ENCODE measurements at places on chromosomes 2 and 18.
A peak's percentile ranks its signal among the peaks of the same experiment; 100 is the strongest.

DNA sequence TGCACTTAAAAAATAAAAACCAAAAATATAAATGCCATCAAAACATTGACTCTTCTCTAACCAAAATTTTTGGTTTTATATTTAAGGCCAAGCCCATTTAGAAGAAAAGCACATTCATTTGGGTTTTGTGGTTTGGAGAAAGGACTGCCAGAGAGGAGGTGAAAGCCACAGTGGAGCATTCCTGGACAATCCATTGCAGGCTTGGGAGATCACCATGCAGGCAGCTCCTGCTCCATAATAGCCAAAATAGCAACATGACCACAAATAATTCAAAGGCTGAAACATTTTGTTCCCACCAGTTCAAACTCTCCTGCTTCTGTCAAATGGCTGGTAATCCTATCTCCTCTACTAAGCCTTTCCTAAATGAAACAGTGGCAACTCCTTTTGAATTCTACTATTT, 73.5 kb downstream of the GALNT3 start:
- DNase-seq: no peak

DNA sequence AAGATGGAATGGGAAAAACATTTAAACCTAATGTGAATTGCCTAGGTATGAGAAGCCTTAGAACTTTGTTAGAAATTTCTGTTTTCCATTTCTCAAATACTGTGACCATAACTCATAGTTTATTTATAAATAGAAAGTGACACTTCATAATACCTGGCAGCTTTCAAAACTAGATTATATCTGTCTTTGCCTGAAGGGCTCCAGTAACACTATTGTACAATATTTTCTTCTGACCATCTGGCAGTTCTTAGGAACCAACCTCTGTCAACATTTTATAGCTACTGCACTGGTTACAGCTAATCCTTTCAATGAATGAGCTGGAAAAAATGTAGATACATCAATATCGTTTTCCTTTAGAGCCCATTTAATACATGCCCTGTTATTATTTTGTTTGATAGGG, 237.4 kb downstream of the CAMKMT start:
- no peak for DNase-seq

GRCh38 chr2:31384771-31385276, 29.7 kb downstream of the XDH start:
- DNase-seq: no peak

- DNase-seq: no peak
These were observed 36.9 kb downstream of the MBP start for GRCh38 chr18:77095391-77096371.

DNA sequence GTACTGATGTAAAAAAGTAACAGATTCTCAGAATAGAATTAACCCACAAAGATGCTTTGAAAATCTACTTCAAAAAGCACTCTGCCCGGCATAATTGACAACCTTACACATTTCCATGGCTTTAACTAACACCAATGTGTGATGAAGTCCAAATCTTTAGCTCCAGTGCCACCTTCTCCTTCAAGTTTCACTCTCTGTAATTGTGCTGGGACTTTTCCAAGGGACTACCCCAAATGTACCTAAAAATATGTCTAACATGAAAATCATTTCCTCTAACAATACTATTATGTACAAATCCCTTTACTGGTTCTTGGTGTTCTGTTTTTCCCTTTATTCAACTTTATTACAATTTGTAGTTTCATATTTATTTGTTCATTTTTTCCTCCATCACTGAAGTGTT, 20.6 kb upstream of the UBE2E3 start:
- DNase-seq: no peak

GRCh38 chr2:154408786-154409185, 289.7 kb upstream of the KCNJ3 start:
- DNase-seq: no peak

DNA sequence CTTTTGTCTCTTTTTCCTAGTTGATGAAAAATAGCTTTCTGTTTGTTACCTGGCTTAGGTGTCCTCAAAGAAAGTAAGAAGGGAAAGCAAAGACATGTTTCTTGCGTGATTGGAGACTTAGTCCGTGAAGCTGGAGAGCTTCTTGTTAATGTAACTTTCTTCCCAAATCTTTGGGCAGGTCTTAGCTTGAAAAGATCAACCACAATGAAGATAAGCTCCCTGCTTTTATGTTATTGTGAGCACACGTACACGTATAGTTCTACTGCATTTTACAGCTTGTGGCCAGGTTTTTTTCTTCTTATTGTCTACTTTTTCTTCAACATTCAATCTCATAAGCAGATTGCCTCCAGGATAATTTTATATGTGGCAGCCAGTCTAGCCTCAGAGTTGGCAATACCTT, 99.8 kb downstream of the DIS3L2 start:
- no peak for DNase-seq

DNA sequence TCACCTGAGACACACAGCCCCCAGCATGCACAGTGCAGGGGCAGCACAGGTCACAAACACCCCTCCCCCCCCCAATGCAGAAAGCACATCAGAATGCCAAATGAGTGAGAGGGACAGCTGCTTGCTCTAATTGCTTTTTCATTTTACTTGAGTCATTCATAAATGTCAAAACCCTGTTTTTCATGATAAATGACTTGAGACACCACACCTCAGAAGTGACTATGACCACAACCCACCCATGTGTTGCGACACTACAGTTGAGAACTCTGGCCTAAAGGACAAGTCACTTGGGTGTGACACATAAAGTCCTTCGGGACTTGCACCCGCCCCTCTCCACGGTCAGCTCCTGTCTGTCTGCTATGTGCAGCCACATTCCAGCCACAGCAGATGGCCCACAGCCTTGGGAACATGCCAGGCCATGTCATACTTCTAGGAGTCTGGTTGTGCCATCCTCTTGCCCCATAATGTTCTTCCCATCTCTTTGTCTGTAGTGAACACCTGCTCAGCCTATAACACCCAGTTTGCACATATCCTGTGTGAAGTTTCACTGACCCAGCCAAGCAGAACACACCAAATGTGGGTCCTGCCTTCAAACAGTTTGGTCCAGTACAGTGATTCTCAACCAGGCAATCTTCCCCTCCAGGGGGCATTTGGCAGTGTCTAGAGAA, 30.2 kb upstream of the RIOK3 start:
- no peak for DNase-seq

DNA sequence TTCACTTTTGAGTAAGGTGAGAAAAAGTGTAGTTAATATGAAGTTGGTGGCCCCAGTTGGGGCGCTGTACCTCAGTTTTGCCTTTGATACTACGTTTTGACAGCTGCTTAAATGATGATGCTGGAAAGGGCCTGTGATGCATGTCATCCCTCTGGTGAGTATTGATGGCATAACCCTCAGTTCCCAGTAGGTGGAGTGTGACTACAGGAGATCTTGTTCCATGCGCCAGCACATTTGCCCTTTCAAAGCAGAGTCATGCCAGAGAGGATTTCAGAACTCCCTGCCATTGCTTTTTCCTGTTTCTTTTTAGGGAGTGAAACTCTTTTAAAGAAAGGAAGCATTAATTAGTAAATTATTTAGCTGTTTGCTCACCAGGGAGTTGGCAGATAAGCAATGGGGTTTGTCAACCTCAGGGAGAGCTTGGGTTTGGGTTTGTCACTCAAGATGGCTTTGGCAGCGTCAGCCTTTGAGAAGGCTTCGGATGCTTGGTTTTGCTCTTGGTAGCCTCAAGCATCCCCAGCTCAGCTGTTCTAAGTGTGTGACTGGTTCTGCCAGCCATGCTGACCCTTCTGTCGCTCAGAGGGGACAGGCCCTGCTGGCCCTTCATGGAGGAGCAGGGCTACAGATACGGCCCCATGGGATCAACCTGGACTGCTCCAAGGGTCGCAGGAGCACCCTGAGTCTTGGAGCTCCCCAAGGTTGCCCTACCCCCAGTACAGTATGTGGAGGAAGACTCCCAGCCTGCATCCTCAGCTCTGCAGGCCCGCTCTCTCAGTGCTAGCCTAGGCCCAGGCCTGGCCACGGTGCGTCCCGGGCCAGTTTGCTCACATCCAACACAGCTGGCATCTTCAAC, 29.1 kb downstream of the ARMC9 start:
- peak; percentile 13 for DNase-seq

- no peak for DNase-seq
These were observed 182.2 kb downstream of the FIGN start for GRCh38 chr2:163553601-163554000.

DNA sequence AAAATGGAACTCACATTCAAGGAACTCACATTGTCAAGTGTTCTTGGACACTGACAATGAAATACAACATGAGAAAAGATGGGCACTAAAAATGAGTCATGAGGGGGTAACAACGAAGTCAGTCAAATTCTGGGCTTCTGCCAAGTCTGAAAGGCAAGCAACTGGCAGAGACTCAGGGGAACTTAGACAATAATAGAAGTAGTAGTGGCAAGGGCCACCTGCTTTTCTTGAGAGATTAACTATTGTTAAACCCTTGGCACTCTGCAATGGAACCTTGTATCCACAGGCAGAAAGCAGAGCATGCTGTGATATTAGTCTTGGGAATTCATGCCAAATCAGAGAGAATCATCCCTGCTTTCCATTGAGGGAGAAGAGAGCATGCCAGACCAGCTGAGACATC, 382.6 kb upstream of the CDH2 start:
- no peak for DNase-seq

DNA sequence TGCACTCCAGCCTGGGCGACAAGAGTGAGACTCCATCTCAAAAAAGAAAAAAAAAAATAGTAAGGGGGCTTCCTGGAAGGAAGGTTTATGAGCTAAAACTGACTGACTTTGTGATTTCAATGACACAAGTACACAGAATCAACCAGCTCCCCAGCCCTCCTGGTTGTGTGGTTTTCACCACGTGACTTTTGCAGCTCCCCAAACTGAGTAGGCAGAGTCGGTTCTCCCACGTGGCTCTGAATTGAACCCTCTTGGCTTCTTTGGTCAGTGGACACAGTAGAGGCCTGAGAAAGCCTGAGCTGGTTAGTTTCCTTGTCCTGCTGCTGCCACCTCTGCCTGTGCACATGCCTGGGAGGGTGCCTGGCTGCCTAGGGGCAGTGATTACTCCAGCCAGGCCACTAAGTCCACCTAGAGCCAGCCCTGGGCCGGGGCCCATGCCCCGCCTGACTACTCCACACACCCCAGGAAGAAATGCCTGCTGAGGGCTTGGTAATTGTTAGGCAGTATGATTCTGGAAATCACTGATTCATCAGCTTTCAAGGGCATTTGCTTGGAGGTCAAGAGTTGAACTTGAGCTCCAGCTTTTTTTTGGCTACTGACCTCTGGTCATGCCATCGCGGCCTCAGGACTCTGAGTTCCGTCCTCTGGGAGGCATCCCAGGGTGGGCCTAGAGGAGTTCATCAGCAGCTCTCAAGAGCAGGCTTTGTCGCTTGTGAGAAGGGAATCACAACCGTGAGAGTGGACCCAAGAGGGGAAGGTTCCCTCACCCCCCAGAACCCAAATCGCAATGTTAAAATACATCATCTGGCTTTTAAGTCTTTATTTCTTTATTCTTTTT, 431.9 kb upstream of the HS6ST1 start:
- DNase-seq: no peak

DNA sequence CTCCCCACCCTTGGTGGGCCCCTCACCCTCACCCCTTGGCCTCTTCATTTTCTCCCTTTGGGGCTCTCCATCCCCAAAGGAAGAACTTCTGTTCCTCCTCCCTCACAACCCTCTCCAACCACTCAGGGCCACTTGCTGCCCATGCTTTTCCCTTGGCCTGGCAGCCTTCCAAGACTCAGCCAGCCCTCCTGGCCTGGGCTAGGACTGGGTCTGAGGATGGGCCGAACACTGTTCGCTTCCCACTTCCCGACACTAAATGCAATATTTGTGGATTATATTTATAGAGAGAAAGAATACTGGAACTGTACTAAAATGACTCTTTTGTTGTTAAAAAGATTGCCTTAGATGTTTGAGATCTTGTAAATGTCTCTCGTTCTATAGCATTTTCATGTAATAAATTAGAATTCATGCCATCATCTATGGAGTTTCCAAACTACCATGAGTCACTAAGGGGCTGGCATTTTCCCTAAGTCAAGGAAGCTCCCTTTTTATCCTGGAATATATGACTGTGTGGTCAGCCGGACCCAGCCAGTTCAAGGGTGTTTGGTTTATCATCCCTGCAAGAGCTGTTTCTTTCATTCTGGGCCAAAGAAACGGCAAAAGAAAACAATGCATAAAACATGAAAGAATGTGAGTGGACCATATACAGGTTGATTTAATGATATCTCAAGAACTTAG, 3.8 kb downstream of the CXCR2 start:
- DNase-seq: no peak

DNA sequence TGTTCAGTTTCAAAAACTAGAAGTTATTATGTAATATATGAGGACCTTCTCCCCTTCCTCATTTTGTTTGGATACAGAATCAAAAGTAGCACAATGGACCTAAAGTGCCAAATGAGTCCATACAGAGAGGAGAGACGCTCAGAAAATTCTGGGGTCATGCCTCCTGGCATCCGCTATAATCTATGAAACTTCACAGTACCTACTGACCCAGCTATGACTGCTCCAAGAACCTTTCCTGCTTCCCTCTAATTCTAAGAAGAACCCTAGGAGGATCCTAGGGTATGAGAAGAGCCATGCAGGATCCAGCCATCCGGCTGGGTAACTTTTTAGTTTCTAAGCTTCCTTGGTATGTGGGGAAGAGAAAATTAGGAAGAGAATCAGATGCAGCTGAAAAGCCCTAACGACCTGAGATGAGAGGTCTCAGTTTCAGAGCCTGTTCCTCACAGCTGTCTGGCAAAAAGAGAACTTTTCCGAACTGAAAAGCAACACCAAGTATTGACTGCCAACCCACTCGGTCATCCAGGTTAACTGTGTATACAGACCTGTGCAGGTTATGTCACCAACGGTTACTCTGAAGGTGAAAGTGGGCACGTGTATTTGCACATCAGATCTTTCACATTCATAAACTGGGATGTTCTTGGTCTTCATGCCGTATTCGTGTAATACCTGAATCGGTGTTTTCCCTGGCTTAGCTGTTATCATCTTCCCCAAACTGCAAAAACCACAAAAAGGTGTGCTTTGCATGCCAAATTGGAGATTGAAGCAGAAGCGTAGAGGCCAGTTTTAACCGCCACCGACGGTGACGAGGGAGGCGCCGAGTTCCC, 1.1 kb downstream of the PRKRA start:
- no peak for DNase-seq

DNA sequence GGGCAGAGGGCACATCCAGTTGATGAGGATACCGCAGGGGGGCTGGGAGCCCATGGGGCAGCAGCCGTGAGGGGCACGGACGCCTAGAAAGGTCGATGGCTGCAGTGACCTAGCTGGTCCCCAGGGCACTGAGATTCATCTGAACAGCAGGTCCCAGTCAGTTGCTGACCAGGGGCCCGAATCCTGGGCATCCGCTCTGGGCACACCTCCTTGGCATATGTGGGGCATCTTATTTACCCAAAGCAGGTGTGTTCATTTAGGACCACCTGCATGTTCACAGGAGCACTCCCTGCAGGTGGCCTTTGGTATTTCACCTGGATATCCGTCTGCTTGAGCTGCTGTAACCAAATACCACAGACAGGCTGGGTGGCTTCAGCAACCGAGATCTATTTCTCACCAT, 72.0 kb upstream of the ODC1 start:
- no peak for DNase-seq

DNA sequence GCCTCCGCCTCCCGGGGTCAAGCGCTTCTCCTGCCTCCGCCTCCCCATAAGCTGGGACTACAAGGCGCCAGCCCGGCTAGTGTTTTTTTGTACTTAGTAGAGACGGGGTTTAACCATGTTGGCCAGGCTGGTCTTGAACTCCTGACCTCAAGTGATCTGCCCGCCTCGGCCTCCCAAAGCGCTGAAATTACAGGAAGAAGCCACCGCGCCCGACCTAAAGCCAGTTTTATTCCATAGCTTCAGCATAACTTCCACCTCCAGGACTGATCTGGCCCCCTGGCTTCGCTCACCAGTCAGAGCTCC, 783 bp upstream of the TXNL4A start:
- DNase-seq: no peak
